Coronary artery (tissue), 2 donors: ENCODE measurements at places on chromosomes 1 and 21.

GRCh38 chr1:3896396-3897000 lies 3.6 kb downstream of the C1orf174 start:
- DNase-seq, result no peak

DNA sequence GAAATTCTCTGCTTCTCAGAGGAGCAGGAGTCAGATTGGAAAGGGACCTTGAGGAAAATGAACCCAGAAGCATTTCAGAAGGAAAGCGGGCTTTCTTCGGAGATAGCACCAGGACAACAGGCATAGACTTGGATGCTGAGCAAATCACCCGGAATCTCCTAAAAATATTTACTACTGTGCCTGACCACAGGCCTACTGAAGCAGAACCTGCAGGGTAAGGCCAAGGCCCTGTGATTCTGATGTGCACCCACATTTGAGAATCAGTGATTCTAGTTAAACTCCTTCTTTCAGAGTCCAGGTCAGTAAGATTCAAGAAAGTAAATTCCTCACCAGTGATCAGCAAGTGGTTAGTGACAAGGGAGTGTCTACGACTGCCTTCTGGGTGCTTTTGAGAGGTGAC lies 307.3 kb upstream of the DUSP10 start:
- no peak for DNase-seq

GRCh38 chr1:107972391-107973180 lies 7.6 kb upstream of the VAV3 start:
- DNase-seq, result no peak

DNA sequence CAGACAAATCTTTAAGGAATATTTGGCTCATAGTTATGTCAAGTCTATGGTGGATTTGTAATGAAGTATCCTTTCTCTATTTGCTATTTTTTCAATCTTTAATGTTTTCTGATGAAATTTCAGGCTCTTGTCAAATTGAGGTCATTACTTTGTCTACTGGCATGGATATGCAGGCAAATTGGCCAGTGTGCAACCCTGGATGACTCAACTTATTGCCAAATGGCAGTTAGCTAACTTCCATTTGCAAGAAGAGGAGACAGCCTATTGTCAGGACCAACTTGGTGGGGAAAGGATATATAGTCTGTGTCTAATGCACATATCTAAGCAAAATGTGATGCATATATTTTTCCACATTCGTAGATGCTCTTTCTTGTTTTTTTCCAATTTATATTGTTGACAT lies 530.5 kb downstream of the PTBP2 start:
- DNase-seq, result no peak

- no peak for DNase-seq
These were observed 868.5 kb downstream of the BRINP3 start for GRCh38 chr1:189609167-189609566.

GRCh38 chr1:206739411-206740076 lies 31.0 kb upstream of the IL19 start:
- no peak for DNase-seq

DNA sequence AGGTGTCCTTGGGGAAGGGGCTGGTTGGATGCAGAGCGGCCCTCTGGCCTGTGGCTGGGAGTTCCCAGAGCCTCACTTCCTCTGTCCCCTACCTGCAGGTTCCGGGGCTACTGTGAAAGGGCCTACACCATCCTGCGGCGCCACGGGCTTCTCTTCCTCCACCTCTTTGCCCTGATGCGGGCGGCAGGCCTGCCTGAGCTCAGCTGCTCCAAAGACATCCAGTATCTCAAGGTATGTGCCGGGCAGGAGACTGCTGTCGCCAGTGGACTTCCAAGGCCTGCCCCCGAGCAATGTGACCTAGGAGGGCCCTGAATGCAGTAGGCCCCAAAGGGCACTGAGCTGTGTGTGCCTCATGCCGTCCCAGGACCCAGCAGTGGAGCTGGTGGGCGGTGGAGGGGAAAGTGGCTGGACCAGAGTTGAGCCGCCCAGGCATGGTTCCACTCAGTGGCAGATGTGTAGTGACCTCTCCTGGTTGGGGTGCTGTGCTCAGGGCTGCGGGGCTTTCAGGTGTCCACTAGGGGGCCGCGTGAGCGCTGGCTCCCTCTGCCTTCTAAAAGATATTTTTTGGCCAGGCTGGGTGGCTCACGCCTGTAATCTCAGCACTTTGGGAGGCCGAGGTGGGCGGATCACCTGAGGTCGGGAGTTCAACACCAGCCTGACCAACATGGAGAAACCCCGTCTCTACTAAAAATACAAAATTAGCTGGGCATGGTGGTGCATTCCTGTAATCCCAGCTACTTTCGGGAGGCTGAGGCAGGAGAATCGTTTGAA lies 73.4 kb downstream of the PIK3CD start:
- DNase-seq, result no peak

- DNase-seq, result no peak
These were observed 12.5 kb downstream of the ESRRG start for GRCh38 chr1:216710598-216711333.

- no peak for DNase-seq
These were observed at the start of gene SLAMF7 for GRCh38 chr1:160739098-160739511. SLAMF7 (plus strand) TSS chr1:160739247; CDS start chr1:160739302, 55 bp downstream.

GRCh38 chr1:230507236-230507635 lies 81.1 kb upstream of the PGBD5 start:
- no peak for DNase-seq

- no peak for DNase-seq
These were observed 160.8 kb upstream of the SAMSN1 start for GRCh38 chr21:14706712-14707510.

DNA sequence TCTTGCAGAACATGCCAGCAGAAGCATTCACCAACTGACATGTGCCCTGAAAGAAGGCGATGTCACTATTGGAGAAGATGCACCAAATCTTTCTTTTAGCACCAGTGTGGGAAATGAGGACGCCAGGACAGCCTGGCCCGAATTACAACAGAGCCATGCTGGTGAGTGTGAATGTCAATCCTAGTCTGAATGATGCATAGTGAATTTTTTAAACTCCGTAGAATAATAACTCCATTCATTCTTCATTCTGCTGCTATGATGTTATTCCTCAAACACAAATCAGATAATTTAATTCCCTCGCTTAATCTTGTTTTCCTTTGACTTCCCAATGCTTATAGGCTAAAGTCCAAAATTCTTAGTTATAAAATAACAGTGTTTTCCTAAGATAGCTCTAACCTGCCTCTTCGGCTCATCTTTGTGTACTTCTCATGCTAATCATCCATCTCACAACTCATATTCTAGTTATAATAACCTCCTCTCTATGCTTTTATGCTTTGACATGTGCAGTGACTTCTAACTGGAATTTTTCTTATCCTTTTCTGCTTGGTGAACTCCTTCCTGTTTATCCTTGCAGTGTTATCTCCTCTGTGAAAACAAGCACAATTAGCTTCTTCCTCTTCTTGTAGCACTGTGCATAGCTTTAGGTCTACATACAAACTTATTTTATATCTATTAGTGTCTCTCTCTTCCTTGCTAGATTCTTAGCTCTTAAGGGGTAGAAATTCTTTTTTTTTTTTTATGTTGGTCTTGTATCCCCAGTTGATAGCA lies 14.4 kb downstream of the SDCCAG8 start:
- DNase-seq, result no peak

- no peak for DNase-seq
These were observed 99.1 kb downstream of the PTBP2 start for GRCh38 chr1:96820671-96821070.

DNA sequence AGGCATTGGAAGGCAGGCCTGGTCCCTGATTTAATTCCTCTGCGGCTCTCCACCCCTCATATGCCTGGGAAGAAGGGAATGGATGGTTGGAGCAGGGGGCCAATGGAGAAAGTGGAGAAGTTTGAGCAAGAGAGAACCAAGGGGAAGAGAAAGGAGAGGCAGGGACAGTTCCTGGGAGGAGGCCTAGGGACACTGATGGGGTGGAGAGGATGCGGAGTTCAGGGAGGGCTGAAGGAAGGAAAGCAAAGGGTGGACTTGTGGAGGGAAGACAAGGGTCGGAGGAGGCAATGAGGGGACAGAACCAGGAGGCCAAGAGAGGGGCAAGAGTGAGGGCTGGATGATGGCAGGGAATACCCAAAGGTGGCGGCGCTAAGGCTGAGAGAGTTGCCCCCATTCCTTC lies 7.1 kb downstream of the ZBTB7B start:
- DNase-seq, result no peak

DNA sequence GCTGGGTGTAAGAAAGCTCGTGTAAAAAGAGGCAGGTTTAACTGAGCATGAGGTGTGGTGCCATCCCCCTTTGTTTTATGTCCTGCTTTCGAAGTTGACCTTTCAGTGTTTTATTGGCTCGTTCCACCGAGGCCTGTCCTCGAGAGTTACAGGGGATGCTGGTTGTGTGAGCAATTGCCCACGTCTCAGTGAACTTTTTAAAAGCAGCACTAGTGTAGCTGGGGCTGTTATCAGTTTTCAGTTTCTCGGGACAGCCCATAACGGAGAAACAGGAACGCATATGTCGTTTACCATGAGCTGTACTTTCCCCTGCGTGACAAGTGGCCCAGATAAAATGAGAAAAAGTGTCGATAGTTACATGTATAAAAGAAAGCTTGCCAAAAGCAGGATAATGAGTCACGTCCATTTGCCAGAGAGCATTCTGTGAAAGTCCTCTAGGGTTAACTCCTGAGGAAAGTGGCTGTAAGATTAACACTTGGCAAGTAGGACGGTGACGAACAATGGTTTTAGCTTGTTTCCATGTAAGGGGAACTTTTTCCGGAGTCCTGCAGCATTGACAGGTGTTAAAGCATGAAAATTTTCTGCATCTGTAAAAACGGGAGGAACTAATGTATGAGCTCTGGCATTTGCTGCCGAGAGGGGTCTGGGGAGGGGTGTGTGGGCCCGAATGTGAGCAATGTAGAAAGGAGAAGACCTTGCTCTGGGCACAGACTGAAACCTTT lies 7.8 kb upstream of the LRRC47 start:
- no peak for DNase-seq

- no peak for DNase-seq
These were observed 10.0 kb downstream of the NCSTN start for GRCh38 chr1:160353223-160353622.

DNA sequence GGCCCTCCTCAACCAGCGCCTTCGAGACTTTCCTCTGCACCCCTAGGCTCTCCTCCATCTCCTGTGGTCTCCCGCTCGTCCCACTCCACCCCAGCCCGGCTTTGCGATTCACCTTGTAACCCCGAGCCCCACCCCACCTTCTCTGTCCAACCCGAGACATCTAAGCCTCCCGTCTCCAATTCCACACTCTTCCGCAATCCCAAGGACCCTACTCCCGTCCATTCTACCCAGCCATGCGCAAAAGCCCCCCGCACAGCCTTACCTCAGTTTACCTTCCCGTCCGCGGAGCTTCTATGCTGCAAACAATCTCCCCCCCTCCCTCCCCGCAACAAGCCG lies 174 bp downstream of the SH3BP5L start:
- DNase-seq, result no peak

DNA sequence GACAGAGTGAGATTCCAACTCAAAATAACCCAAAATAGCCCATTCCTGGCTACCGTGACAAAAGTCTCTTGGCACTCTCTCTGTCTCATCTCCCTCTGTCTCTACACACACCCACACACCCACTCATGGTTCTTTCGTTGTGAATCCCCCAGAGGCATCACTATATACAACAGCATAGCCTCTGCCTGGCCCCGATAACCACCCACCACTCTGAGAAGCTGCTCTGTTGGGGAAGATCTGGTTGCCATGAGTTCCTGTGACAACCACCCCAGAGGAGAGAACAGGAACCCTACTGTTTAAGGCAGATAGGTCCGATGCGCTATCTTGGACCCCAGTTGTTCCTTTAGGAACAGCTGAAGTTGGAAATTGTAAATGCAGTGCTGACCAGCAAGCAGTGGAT lies 70.4 kb upstream of the LYST start:
- DNase-seq, result no peak

DNA sequence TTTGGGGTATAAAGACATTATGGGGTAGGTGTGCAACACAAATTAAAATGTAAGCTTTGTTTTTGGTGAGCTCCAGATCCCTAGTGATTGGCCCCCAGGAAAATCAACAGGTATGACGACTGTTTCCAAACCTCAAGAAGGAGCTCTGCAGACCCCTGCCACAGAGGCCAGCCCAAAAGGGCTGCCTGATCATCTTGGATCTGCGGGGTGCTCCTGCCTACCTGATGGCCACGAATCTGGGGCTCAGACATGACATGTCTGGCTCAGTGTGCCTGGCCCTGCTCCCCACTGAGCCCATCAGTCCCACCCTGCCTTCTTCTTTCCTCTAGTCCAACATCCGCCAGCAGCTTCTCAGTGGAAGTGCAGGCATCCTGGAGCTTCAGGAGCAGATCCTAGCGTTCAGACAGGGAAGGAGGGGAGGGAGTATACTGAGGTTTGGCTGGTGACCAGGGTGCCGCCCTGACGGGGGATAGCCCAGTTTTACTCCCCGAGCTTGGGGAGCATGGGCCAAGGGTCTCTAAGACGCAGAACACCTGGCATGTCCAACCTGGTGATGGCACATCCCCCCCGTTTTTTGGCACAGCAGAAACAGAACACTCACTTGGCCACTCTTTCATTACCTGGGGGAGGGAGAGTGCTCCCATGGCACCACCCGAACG lies 31.8 kb downstream of the ZNF496 start:
- no peak for DNase-seq

DNA sequence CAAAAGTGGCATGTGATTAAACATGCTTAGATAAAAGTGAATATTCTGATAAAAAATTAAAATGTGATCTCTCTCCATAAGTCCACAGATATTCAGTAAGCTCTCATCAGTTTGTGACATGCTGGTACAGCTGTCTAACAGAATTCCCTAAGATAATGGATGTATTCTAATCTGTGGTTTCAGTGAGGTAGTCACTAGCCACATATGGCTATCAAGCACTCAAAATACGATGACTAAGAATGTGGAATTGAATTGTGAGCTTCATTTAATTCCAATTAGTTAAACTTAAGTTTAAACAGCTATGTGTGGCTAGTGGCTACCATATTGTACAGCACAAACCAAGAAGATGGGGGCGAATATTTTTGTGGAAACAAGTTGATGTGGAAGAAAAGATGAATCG lies 4.1 kb upstream of the REG4 start:
- DNase-seq, result no peak

DNA sequence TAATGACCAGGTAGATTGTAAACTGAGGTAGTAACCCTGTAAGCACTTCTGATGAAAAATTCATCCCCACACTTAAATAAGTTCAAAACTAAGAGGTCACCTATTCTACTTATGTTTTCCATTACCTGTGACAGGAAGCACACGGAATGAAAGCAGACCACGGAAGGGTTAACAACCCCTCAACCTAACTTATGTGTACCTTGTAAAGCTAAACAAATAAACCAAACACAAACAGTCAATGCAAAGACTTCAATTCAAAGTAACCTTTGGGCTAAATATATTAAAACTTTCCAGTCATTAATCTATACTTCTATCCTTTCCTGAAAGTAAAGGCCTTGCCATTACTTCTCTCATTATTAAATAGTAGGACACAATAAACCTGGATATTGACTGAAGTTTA lies 7.0 kb downstream of the PPP1R15B start:
- no peak for DNase-seq

GRCh38 chr1:160778976-160779375 lies 17.0 kb upstream of the LY9 start:
- DNase-seq, result no peak
